ENCODE measurements at places on chromosomes 3 and 15.

DNA sequence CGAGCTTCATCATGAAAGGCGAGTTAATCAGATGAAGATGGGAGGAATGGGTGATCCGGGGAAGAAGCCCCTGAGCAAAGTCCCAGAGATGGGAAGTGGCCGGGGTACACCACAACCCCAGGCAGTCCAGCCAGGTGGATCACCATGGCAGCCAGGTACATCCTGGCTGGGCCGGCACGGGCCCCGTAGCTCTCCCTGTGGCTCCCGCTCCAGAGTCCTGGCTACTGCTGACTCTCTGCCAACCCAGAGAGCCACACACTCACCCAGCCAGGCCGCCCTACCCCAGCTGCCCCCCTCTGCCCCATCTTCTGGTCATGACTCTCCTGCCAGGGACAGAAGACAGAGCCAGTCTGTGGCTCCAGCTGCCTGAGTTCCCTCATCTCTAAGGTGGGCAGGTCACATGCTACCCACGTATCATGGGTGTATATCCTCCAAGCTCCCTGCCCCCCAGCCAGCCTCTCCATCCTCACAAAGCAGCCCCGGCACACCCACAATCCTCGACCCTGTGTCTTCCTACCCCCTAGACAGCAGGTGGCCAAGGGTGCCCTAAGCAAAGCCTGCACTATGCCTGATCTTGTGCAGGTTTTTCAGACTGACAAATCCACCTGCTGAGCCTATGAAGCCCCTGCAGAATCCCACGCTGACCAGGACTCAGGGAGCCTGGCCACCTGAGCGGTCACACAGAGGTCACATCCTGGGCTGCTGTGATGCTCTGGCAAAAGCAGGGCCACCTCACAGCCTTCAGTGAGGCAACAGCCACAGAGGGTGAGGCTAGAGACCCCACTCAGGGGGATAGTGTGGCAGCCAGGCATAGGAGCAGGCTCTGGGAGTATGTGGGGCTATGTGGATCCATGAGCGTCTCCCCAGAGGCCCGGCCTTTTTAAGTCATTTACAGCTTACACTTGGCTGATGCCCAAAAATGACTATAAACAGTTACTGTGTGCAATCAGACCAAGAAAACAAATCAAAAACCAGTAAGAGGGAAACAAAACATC is 13.2 kb downstream of the XXYLT1 start:
- no peak for DNase-seq

GRCh38 chr3:126888186-126888760 is 94.6 kb upstream of the PLXNA1 start:
- DNase-seq: no peak

DNA sequence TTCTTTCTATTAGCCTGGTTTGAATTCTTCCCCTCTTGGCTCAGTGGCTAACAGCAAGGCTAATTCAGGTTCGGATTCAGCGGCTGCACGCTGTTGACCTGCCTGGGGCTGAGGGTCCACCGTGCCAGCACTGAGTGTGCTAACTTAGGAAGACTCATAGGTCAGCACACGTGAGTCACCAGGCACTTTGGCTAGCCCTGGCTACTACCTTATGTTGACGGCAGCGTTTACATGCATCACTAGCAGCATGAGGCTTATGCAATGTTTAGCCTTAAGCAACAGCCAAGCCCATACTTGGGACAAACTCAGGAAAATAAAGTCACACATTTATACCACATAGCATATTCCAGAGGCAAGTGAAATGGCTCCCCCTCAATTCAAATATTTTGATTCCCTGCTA is 137.7 kb downstream of the RAB11A start:
- DNase-seq: no peak

DNA sequence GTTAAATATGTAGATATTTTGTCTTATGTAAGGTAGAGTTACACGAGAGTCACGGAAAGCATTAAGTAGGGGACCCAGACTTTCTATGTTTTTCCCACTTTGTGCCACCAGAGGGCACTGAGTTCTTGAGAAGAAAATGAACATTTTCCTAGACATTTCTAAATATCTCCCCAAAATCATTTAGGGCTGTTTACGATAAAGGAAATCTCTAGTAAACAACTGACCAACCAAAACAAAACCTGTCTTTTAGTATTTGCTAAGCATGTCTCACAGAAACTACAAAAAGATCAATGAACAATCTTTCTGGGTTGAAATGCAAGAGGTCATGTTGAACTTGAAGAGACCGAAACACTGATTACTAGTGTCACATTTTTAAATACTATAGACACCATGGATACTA is 16.1 kb downstream of the POU1F1 start:
- DNase-seq: peak; percentile 27

GRCh38 chr15:56910801-56911200 is 7.6 kb upstream of the TCF12 start:
- no peak for DNase-seq
